ENCODE measurements at places on chromosomes 13 and 19. TPM values are rescaled to one million over a fixed set of nuclear protein-coding genes. Genes with fewer than 3 reads are reported as not detected.

GRCh38 chr19:6856749-6857372, 30.5 kb upstream of the ADGRE1 start:
- H3K27ac ChIP-seq: no peak overlapping the region
- no peak overlapping the region for H3K4me3 ChIP-seq
- no peaks in the 10 kb centered on the region for H3K27me3 ChIP-seq
- H3K36me3 ChIP-seq: peaks cover 43% of the 10 kb centered on the region

The FUT2 gene
- total RNA-seq: not detected

GRCh38 chr13:110413016-110413675, 106.1 kb downstream of the COL4A2 start:
- H3K36me3 ChIP-seq: no peaks in the 10 kb centered on the region
- DNase-seq: no peak
- H3K27ac ChIP-seq: no peak overlapping the region
- no peak overlapping the region for H3K4me3 ChIP-seq
- H3K27me3 ChIP-seq: no peaks in the 10 kb centered on the region

The TMEM145 gene
- total RNA-seq: not detected

The GNG7 gene
- 4.8 TPM for total RNA-seq

DNA sequence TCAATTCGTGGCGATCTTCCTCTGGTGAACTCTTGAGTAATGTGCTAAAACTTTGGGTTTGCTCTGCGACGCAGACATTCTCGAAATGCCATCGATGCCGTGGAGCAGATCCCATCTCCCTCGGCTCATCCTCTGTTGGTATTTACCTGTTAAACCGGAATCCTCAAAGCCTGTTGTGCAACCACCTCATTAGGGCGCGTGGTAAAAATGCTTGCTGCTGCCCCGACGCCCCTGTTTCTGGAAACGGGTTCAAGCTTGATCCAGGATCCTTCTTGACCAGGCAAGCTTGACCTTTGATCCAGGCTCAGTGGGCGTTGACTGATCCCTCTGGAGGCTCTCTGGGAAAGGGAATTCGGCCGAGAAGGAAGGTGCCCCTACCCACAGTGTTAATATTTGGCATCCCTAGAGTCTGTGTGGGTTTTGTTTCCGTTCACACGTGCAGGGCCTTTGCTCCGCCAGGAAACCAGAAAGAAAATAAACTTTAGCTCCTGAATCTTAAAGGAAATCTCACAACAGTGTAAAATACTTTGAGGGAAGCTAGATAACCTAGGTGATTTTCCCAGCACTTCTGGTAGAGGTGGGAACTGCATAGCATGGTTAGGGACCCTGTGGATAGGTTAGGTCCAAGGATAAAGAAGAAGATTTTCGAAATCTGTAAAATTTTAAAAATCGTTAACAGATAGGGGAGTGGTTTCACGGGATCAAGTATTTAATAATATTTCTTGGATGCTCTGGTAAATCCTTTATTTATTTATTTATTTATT, 1.1 kb downstream of the LSM14A start:
- DNase-seq: peak; percentile 60
- H3K4me3 ChIP-seq: peak overlapping the region; percentile 90
- H3K4me1 ChIP-seq: peaks cover 45% of the 10 kb centered on the region

The RUBCNL gene
- total RNA-seq: 2.3 TPM

- H3K27me3 ChIP-seq: no peaks in the 10 kb centered on the region
- H3K4me1 ChIP-seq: no peaks in the 10 kb centered on the region
- DNase-seq: no peak
- H3K27ac ChIP-seq: no peak overlapping the region
Measured at GRCh38 chr13:97043302-97043701, 49.0 kb upstream of the OXGR1 start.

The ZNF729 gene
- total RNA-seq: not detected

The ZIC2 gene
- not detected for total RNA-seq

The EPS8L1 gene
- total RNA-seq: 10.0 TPM

The ENOX1 gene
- total RNA-seq: not detected

GRCh38 chr13:103405297-103405696, 339.1 kb upstream of the SLC10A2 start:
- no peaks in the 10 kb centered on the region for H3K4me1 ChIP-seq
- H3K36me3 ChIP-seq: no peaks in the 10 kb centered on the region
- no peaks in the 10 kb centered on the region for H3K27me3 ChIP-seq
- no peak overlapping the region for H3K4me3 ChIP-seq
- no peak overlapping the region for H3K27ac ChIP-seq
- no peak for DNase-seq

DNA sequence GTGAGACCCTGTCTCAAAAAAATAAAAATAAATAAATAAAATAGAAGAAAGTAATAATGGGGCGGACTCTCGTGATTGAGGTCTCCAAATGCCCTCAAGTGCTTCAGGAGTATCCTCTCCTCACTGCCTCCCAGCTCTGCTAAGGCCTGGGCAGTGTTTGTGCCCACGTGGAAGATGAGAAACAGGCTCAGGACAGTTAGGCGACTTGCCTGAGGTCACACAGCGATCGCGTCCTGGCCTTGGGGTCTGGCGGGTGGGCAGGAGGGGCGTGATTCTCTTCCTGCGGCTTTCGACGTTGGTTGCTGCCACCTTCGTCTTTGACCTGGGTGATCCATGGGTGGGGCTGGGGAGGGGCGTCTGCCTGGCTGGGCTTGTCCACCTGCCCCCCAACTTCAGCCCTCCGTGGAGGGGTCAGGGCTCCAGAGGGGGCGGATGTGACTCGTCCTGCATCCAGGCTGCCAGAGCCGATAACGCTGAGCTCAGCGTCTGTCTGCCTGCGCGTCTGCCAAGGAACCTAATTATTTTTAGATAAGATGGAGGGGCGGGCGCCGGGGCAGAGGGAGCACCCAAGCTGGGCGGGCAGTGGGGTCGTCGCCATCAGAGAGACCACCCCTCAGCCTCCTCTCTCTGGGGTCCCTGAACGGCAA, 56.9 kb downstream of the NFIC start:
- H3K27me3 ChIP-seq: no peaks in the 10 kb centered on the region
- H3K4me1 ChIP-seq: no peaks in the 10 kb centered on the region
- no peak for DNase-seq
